ENCODE measurements at places on chromosomes 7 and 10.

DNA sequence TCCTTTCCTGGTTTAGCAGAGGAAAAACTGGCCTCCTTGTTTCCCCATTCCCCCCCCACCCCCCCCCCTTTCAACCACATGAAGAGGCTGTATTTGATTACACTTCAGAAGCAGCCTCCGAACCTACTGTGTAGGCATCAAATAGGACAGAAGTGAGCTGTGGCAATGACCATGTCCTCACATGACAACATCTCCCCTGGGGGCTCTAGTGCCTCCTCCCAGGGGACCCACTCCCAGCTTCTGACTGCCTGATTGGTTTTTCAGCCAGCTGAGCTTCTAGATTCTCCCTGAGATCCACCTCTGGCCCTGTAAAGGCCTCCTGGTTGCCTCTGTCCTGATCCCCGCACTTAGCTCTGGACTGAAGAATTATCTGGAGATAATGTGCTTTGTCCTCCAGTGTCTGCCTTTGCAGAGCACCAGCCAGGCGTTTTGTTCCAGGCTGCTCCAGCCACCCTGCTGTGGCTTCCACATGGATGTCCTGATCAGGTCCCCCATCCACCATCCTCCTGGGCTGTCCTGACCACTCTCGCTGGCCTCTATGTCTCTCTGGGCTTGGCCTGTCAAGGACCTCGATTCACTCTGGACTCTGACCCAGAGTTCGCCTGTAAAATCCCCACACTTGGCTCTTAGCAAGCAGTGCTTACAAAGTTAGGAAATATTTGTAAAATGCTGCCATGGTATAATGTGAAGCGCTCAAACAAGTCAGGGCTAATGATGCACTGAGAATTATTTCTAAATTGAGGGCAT lies 42.4 kb upstream of the TOMM7 start:
- DNase-seq: peak; percentile 41

DNA sequence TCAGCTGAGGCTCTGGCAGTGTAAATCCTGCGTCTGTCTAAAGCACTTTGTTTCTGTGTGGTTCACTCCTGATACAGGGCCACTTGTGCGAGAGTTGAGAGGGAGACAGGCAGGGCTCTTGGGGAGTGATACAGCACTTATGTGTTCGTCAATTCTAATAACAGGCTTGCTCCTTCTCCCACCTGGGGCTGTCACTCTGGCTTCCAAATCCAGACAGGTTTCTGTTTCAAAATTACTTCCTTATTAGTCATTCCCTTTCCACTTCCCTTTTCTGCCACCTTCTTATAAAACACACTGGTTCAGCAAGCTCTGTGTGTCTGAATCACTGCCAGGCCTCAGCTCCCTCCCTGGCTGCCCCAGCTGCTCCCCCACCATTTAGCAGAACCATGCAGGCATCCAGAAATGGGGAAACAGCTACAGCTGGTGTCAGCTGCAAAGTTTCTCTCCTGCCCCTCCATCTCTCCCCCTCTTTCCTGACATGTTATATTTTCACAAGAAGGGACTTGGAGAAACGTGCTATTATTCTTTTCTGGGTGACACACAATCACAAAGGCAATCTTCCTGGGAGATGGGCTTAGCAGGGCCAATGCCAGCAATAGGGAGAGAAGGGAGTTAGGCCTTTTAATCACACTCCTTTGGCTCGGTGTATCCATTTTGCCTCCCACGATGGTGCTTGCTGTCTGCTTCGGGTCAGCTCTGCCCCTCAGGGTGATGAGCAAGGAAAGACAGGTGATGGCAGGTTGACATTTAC lies 58.4 kb upstream of the ZNRF2 start:
- DNase-seq: peak; percentile 73

- DNase-seq: no peak
These were observed 43.2 kb downstream of the ZNF467 start for GRCh38 chr7:149729983-149730801.

DNA sequence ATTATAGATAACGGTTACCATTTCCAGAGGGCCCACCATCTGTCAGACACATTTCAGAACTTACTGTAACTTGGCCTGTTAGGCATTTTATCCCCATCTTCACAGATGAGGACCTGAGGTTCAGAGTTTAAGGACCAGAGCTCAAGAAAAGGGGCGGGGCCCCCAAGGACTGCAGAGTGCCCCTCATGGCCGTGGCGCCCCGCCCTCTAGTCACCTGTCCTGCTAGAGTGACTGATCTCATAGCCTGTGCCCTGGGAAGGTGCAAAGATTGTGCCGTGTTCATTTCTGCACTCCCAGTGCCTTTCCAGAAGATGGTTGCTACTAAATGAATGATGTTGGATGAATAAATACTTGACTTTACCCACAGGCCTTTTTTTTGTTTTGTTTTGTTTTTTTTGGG lies 107.0 kb downstream of the XRCC2 start:
- DNase-seq: peak; percentile 36

- DNase-seq: no peak
These were observed 32.9 kb upstream of the JCAD start for GRCh38 chr10:30092151-30092790.

GRCh38 chr10:84267503-84268126 lies 22.8 kb downstream of the RGR start:
- no peak for DNase-seq

DNA sequence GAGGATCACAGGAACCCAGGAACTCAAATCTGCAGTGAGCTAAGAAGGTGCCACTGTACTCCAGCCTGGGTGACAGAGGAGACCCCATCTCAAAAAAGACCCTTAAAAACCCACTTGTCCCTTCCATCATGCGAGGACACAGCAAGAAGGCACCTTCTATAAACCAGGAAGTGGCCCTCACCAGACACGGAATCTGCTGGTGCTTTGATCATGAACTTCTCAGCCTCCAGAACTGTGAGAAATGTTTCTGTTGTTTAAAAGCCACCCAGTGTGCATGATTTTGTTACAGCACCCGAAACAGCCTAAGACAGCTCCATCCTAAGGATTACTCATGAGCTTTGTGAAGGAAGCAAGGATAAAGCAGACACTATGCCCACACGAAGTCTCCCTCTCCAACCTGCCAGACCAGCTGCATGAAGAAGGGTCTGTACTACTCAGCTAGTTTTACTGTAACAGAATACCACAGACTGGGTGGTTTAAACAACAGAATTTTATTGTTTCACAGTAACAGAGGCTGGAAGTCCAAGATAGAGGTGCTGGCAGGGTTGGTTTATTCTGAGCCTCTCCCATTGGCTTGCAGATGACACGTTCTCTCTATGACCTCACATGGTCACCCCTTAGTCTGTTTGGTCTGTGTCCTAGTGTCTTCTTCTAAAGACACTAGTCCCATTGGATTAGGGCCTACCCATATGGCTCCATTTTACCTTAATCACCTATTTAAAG lies 13.7 kb downstream of the VIM start:
- DNase-seq: no peak

DNA sequence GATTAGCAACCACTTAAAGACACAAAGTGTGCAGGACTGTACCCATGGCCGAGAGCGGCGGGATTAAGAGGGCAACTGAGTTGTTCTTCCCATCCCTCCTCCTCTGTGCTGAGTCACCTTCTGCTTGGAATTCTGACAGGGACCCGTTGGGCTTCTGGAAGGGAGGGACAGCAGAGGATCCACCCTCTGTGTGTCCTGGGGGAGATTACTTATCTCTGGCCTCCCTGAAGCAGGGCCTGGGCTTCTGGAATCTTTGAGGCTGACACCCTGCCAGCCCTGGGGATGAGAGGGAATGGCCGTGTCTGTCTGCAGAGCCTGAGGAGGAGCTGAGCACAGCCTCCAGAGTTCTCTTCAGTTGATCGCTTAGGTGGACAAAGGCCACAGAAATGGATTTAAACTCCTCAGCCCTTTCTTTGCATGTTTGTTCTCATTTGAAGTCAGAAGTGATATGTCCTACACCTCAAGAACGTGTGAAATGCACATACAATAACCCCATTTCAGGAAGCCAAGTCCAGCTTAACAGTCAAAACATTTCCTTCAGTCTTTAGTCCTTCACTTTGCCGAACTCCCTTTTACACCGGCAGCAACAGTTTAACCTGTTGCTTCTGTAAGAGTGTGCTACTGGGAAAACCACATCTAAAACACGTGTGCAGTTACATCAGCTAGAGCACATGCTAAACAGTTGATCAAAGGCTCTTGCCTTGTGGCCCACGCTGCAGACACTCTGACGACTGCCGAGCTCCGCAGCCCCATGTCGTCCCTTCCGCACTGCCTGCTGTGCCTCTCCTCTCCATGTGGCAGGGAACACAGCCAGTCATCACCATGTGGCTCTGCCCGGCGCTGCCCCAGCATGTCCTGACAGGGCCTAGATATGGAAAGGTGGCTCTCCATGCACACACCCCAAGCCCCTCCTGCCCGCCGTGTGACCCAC lies 55.7 kb downstream of the IKZF1 start:
- DNase-seq: no peak

DNA sequence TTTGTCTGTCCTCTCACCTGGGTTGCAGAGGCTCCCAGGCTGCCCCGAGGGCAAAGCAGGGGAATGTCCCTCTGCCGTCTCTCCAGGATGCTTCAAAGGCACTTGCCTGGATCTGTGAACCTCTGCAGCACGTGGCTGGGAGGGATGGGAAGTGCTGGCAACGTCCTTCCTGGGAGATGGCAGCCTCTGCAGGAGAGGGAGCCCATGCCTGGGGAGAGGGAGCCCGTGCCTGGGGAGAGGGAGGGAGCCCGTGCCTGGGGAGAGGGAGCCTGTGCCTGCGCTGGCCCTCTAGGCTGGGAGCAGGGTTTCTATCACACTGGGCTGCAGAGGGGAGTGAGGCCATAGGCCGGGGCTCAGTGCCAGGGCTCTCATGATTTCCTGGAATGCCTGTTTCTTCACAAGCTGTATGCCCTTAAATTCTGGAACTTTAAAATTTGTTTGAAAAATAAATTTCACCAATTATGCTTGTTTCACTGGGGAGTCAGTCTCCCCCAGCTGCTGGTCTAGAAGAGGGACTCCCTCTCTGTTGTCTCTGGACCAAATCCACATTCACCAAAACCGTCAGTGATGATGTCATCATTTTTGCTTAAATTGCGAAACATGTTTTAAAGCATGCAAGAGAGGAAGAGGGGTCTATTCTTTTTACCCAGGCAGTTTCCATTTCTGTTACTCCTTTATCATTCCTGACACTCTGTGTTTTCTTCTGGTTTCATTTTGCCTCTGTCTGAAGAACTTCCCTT lies 135.7 kb downstream of the DNAJB6 start:
- no peak for DNase-seq

GRCh38 chr7:74228951-74229900 lies 19.4 kb downstream of the LAT2 start:
- DNase-seq: no peak

DNA sequence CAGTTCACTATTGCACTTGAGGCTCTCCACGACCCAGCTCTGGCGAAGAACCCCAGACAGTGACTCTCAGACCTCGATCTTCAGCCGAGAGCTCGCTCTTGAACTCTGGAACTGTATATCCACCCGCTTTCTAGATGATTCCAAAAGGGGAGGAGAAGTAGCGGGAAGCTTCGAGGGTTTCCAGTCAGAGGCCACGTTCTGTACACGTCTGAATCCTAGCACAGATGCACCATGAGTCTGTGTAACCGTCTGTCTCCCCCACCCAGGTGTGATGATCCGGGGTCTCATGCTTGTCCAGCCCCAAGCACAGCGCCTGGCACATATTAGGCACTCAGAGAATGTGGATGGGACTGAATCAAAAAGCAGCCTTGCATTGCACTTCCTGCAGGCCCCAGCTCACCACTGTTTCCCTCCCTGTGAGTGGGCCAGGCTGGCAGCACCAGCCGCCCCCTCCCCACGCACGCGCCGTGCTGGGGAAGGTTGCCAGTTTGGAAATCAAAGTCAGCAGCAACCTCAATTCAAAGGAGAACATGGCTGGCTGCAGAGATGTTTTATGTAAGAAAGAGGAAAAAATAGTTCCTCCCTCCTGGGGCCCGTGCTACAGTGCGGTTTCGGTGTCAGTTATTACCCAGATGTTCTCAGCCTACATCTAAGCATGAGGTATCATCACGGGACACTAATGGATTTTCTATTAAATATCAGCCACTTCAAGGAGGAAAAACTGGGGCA lies 5.7 kb downstream of the GRID2IP start:
- DNase-seq: no peak

DNA sequence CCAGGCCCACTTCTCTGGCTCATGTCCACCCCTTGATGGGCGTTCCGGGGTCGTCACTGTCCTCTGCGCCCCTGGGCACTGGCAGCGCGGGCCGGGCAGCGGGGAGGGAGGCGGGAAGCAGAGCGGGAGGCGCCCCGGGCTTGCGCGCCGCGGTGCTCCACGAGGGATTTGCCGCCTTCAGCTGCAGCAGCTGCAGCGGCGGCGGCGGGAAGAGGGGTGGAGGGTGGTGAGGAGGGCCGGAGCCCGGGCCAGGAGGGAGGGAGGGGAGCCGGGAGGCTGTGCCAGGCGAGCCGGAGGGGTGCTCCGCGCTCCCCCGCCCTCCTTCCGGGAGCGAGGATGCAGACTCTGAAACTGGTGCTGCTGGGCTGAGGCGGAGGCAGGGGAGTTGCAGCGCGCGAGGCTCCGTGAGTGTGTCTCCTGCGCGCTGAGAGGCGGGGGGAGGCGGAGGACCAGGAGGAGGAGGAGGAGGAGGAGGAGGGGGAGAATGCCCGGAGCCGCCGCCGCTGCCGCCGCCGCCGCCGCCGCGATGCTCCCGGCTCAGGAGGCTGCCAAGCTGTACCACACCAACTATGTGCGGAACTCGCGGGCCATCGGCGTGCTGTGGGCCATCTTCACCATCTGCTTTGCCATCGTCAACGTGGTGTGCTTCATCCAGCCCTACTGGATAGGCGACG lies at the start of gene LHFPL3:
Gene LHFPL3 (plus strand): TSS at position 308 of the 674 bp plus-strand sequence.
- peak; percentile 72 for DNase-seq

DNA sequence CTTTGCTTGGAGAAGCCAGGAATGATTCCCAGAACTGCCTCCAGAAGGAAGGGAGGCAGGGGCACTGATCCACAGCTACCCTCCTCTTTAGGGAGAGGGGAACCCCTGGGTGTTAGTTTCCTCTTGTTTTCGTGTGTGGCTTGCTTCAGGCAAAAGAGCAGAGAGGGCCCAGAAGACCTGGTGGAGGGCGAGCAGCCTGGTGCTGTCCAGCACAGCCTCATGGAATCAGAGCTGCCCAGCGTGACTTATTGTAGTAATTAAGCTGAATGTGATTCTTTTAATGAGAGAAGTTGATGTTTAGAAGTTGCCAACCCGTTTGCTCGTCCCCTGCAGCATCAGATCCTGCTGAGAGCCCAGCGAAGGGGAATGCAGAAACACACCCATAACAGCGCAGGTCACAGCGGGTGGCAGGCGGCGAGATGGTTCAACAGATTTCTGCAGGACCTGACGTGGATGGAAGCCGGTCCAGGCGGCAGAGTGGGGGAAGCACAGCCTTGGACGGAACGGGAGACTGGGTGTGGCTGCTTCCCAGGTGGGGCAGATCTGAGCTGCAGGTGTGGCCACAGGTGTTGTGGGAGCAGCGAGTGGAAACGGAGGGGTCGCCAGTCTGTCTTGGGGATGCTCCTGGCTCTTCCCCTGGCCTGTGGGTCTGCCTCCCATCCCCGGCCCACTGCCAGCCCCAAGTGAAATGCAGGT lies 53.7 kb upstream of the SHH start:
- no peak for DNase-seq

- DNase-seq: no peak
These were observed 67.4 kb downstream of the GBF1 start for GRCh38 chr10:102312683-102313082.

DNA sequence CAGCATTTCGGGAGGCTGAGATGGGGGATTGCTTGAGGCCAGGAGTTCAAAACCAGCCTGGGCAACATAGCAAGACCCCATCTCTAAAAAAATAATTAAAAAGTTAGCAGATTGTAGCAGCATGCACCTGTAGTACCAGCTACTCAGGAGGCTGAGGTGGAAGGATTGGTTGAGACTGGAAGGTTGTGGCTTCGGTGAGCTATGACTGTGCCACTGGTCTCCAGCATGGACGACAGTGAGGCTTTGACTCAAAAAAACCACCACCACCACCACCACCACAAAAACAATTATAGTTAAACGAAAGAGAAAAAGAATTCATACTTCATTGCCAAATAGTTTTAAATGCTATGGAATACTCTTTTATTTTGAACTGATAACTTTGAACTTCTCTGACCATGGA lies 63.4 kb downstream of the VTI1A start:
- DNase-seq: no peak
